ENCODE measurements at places on chromosomes 6 and 20.
A peak's percentile ranks its signal among the peaks of the same experiment; 100 is the strongest.

- no peak for DNase-seq
Measured at GRCh38 chr6:139134064-139134395, 850 bp upstream of the HECA start.

DNA sequence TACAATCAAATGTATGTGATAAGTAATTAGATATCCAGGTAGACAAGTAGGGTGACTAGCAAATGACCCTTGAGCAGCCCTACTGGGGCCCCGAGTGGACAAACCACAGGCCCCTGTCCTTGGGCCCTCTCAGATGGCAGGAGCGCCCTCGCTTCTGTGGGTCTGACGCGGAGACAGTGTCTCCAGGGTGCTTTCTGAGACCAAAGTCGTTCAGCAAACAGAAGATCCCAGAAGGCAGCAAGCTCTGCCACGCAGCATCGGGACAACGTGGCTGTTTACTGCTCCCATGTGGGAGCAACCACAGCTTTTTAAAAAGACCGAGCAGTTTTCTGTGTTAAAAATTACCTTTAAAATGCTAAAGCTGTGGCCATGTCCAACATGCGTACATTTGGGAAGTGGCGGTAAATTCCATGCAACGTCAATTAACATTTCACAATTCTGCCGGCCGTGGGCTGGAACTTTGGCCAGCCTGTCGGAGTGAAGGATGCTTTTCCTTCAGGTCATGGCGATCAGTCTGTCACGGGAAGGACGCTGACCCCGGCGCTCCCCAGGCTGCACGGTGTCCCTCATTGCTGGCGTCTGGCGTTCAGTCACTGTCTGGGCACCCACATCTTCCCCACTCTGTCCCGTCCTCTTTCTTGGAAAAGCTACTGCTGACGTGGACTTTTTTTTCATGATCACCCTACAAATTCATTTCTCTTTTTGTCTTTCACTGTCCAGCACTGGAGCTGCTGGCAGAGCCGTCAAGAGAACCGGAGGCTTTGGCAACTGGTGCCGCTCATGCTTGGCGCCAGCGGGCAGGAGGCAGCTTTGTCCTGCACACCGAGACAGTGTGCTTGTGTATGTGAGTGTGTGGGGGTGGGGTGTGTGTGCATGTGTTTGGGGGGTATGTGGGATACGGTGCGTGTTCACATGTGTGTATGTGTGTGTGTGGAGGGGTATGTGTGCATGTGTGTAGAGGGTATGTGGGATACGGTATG lies 293.1 kb downstream of the CDH4 start:
- no peak for DNase-seq

- DNase-seq, result peak; percentile 56
Measured at GRCh38 chr6:42279144-42279781, 61.6 kb upstream of the MRPS10 start.

- DNase-seq, result no peak
Measured at GRCh38 chr6:38554014-38554413, 85.7 kb downstream of the BTBD9 start.

GRCh38 chr6:137001299-137001976 lies 43.3 kb downstream of the IL20RA start:
- no peak for DNase-seq

DNA sequence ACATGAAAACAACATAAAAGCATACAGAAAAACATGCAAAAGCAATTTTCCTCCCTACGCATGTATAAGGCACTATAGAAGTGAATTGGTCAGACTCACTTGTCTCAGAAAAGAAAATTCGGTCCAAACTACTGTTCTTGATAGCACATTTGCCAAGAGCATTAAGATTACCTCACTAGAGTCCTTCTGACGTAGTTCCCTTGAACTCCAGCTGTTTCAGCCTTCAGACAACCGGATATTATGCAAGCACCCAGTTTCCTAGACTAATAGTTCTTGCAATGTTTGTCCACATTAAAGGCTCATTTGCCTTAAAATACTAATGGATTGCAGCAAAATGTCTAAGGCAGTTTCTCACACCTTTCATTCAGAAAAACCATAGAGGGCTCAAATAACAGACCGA lies 2.5 kb upstream of the CASS4 start:
- peak; percentile 87 for DNase-seq

GRCh38 chr6:147733686-147734085 lies 225.2 kb downstream of the SAMD5 start:
- DNase-seq, result no peak

DNA sequence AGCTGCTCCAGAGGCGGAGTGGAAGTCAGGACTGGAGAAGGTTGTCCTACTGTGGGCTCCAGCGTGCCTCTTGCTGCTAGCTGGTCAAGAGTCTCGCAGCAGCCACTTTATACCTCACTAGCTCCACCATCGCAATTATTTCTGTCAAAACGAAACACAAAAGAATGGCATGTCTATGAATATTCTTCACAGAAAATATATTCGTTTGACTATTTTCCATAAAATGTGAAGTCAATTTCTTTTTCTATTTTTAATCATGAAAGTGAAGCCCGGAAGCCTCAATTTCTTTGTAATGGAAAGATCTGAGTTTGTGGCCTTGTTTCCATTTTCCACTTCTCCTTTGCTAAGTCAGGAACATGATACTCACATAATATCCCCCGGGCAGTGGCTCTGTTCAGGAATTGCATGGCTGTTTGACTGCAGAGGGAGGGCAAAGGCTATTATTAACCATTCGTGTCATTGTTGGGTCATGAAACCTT lies 51.7 kb downstream of the DTD1 start:
- DNase-seq, result no peak

GRCh38 chr6:158257425-158257759 lies 54.9 kb upstream of the TULP4 start:
- no peak for DNase-seq

- peak; percentile 41 for DNase-seq
Measured at GRCh38 chr6:42138630-42139619, 3.5 kb downstream of the C6orf132 start.

DNA sequence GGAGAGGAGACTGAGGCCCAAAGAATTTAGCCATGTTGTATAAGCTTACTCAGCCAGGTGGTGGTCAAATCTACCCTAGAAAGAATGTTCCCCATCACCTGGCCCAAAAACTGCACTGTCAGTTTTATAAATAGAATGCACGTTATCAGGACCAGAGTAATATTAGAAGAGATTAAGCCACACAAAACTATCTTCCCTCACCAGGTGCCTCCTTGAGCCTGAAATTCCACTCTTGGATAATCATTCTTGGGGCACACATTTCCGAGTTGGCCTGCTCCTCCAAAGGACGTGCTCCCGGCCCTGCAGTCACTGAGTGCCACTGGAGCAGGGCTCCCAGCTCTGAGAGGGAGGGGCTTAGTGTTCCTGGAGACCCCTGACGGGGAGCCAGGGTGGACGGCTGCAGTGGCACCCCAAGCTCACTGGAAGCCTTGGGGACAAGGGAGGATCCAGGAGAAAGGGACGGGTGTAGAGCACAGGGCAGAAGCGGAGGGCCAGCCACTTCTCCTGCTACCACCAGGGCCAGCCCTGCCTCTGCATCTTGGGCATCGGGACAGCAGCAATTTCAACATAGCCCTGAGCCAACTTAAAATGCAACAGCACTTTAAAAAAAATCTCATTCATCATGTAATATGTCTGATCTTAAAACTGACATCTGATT lies 160.8 kb upstream of the QKI start:
- no peak for DNase-seq

DNA sequence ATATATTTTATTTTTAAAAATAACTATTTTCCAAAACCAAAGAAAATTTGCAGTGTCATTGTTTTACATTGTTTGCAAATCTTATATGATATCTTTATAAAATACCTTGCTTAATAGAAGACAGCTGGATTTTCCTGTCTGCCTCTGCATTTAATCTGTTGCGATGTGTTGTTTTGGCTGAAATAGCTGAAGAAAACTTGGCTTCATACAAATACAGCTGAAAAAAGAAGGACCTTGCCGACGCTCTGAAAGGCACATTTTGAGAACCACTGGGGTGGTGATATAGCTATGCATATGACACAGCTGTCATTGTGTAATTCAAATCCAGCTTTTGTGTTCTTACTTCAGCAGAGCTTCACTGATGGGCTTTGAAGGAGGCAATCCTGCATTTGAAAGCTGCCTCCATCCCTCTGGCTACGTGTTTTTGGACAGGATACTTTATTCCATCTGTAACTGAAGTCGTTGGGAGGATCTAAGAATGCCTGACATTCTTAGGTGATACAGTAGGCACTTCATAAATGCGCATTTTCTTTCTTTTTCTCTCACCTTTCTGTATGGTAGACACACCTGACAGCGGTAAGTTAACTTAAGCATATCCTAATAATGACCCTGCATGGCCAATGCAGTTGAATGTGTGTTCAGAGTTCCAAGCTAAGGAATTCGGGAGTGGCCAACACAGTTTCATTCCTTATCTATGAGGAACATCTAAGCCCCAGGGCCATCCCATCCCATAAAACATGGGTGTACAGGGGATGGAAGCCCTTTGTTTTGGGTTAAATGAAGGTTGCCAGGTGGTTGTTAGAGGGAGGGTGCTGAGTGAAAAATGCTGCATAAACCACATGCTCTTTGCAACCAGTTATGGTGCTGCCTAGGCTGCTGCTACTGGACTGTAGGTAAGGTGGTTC lies 213.0 kb downstream of the TFAP2A start:
- DNase-seq, result no peak

GRCh38 chr6:11730641-11731040 lies 48.0 kb downstream of the ADTRP start:
- DNase-seq, result no peak

- DNase-seq, result no peak
Measured at GRCh38 chr6:108958900-108959770, 110.9 kb downstream of the ARMC2 start.

Data from iris pigment epithelial cell (primary cell).